ENCODE measurements at places on chromosomes 1 and 21.

DNA sequence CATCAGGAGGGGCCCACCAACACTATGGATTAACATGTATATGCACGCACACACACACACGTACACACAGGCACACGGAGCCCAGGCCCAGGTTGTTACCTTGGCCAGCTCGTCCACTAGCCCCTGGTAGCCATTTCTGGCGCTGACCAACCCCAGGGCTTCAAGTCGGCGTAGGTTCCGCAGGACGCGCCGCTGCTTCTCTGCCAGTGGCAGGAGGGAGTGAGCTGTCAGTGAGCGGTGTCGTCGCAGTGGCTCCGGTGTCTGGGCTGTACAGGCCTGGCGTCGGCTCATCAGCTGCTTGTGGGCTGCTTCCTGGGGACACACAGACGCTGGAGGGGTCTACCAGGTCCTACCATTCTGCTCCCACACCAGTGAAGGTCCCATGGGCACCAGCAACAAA, 29.4 kb upstream of the MEF2D start:
- no peak for DNase-seq

GRCh38 chr1:3093898-3094626, 25.1 kb downstream of the PRDM16 start:
- DNase-seq = no peak

GRCh38 chr1:231407547-231408396, 14.3 kb downstream of the EGLN1 start:
- peak; percentile 57 for DNase-seq

DNA sequence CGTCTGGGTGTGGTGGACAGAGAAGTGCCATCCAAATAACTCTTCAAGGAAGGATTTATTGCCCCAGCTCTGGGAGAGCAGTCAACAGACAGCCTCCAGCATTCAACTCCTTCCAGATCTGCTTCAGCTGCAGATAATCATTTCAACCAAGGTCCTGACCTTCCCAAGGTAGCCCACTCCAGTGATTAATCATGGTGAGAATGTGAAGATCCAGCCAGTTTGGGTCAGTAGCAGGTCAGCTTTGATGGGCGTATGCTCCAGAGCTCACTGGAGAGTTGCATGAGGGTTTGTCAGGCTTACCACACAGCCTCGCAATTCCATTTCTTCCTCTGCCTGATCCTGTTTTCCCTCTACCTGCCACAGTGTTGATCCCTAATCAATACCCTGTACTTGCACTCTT, 214.5 kb upstream of the ZRANB2 start:
- DNase-seq = no peak

DNA sequence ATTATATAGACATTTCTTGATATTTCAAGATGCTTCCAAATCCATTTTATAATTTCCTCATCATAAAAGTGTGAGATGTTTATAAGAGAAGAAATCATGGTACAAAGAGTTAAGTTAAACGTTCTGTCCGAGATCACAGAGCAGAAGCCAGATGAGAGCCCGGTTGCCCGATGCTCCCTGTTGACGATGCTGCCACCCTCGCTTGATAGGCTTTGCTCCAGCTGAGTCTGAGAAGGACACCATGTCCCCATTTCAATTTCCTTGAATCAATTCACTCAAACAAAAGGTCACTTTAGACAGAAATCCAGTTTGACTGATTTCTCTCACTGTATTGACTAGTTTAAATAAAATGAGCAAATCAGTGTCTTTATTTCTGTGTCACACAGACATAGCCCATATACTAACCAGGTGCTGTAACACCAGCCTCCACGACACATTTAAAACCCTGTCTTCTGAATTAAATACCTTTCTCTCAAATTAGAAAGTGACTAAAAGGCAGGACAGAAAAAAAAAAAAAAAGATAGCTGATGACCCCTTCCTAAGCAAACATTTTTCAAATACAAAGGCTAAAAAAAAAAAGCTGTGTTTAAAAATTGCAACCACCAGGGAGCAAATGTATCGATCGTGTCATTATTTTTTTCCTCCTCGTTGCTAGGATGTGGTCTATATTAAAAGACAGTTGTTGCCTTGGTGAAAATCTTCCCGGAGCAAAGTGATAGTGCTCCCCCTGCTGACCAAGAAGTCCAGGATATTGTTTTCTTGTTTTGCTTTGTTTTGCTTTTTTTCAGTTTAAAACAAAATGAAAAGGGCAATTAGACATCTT, 35.2 kb downstream of the DNASE2B start:
- DNase-seq = peak; percentile 87

- DNase-seq = no peak
These were observed 55.2 kb downstream of the BRWD1 start for GRCh38 chr21:39258207-39258606.

- DNase-seq = no peak
These were observed 57.1 kb downstream of the ADCY10 start for GRCh38 chr1:167856711-167857418.

GRCh38 chr1:65229754-65230339, 79.5 kb upstream of the DNAJC6 start:
- DNase-seq = no peak

GRCh38 chr21:33974513-33975468, 59.2 kb upstream of the ATP5PO start:
- DNase-seq = no peak

DNA sequence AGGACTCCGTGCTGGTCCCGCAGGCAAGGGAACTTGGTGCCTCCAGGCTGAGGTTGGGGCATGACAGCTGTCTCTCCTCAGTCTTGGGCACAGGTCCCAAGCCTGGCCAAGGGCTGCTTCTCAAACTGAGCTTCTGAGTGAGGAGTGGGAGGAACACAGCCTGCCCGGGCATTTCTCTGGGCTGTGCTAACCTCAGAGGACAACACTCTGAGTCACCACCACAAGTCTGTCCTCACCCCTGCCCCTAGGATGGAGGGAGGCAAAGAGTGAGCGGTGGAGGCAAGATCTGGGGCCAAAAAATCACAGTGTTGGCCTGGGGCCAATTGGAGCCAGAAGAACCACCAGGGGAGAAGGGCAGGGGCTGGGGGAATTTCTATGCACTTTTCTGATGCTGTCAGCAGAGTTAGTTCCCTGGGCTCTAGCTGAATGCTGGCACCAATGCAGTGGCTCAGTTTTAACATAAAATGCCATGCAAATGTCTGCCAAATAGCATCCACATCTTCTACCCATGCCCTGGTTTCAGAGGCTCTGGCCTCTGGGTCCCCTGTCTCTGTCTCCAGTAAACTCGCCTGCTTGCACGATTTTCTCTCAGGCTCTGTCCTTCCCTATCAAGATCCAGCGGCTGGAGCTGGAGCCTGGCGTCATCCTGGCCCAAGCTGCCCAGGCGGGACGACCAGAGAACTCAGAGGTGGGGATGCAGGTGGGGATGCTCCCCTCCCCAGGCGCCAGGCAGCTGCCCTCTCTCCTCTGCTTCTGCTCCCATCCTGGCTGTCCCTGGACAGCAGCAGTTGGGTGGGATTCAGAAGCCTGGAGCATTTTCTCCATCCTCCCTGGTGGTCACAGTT, 11.0 kb upstream of the CDK18 start:
- peak; percentile 80 for DNase-seq

- DNase-seq = no peak
These were observed 181.6 kb upstream of the CACYBP start for GRCh38 chr1:174818014-174818616.

GRCh38 chr1:73463873-73464272, 734.1 kb downstream of the LRRIQ3 start:
- DNase-seq = no peak

- peak; percentile 43 for DNase-seq
These were observed 580 bp downstream of the DVL1 start for GRCh38 chr1:1348420-1349255.

DNA sequence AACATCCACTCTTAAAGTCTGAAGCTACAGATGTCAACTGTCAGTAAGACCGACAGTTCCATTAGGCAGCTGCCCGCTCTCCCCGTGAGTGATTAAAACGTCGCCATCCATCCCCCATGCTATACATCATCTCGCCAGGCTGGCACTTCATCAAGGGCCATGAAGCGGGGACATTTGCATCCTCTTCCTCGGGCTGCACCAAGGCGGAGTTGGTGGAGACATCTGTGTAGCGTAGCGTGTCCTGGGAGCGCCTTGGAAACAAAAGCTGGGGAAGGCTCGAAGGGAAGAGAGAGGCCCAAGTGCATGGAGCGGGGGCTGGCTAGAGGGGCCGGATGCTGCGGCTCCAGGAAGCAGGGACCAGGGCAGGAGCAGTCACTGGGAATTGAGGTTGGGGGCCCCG, 250.1 kb downstream of the KAZN start:
- no peak for DNase-seq

- no peak for DNase-seq
These were observed 3.5 kb upstream of the VASH2 start for GRCh38 chr1:212946872-212947271.

DNA sequence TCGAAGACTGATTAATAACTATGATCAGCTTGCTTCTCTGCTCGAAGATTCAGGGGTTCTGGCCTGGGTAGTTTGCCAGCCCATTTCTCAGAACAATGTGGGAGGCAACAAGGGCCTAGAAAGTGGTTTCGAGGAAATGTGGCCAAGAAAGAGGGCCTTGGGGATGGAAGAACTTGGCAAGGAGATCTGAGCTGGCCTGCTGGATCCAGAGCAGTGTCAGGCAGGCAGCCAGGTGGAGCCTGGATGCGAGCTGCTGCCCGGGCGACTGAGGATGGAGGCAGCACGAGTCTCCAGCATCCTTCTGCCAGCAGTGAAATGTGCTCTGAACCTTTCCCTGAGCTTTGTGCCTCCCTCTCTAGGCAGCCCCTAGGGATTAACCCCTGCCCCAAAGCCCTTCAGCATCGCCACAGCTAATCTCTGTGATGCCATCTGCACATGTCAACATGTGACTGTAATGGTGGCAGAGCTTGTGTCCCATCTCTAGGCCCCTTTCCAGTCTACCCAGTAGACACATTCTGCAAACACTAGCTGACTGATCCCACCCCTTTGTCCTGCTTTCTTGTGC, 61.0 kb upstream of the NEK2 start:
- DNase-seq = peak; percentile 74
